Lung (tissue), 17 donors: ENCODE measurements at places on chromosomes 11 and 22. TPM values are rescaled to one million over a fixed set of nuclear protein-coding genes. Genes with fewer than 3 reads are reported as not detected.
A peak's percentile ranks its signal among the peaks of the same experiment; 100 is the strongest.

Gene KRTAP5-2
- total RNA-seq, result not detected

Gene BLID
- 4.5 TPM for total RNA-seq

Gene ISX
- not detected for total RNA-seq

Gene GRM5
- 1.2 TPM for total RNA-seq

Gene MMP8
- 1.7 TPM for total RNA-seq

Gene WNT11
- total RNA-seq, result 4.4 TPM

Gene OR2AG2
- total RNA-seq, result 0.06 TPM

Gene A4GALT
- 8.6 TPM for total RNA-seq

- no peaks in the 10 kb centered on the region for H3K4me1 ChIP-seq
- no peak overlapping the region for H3K27ac ChIP-seq
Observed at GRCh38 chr11:8235925-8236324, 27.8 kb downstream of the LMO1 start.

- H3K4me3 ChIP-seq, result no peak overlapping the region
- H3K36me3 ChIP-seq, result no peaks in the 10 kb centered on the region
- H3K4me1 ChIP-seq, result no peaks in the 10 kb centered on the region
- DNase-seq, result no peak
Observed at GRCh38 chr11:101770648-101771047, 144.2 kb upstream of the CEP126 start.

- H3K4me1 ChIP-seq, result no peaks in the 10 kb centered on the region
- H3K36me3 ChIP-seq, result no peaks in the 10 kb centered on the region
- H3K27me3 ChIP-seq, result no peaks in the 10 kb centered on the region
- H3K4me3 ChIP-seq, result no peak overlapping the region
Observed at GRCh38 chr11:128326791-128327190, 260.6 kb downstream of the ETS1 start.

- H3K27ac ChIP-seq, result peak overlapping the region; percentile 85
- no peak overlapping the region for H3K4me3 ChIP-seq
- no peaks in the 10 kb centered on the region for H3K27me3 ChIP-seq
Observed at GRCh38 chr22:19983741-19984140, 32.9 kb downstream of the ARVCF start.

DNA sequence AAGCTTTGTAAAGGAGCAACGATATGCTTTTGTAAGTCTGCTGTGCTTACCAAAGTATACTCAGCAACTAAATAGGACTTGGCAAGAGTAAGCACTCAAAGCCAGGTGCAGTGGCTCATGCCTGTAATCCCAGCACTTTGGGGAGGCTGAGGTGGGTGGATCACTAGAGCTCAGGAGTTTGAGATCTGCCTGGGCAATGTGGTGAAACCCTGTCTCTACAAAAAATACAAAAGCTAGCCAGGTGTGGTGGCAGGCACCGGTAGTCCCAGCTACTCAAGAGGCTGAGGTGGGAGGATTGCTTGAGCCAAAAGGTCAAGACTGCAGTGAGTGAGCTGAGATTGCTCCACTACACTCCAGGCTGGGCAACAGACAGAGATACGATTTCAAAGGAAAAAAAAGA is 67.5 kb downstream of the PAK1 start:
- H3K4me1 ChIP-seq, result peaks cover 7% of the 10 kb centered on the region
- no peaks in the 10 kb centered on the region for H3K36me3 ChIP-seq
- DNase-seq, result no peak
- no peak overlapping the region for H3K27ac ChIP-seq
- H3K4me3 ChIP-seq, result no peak overlapping the region
- no peaks in the 10 kb centered on the region for H3K27me3 ChIP-seq

- H3K27me3 ChIP-seq, result no peaks in the 10 kb centered on the region
- no peaks in the 10 kb centered on the region for H3K36me3 ChIP-seq
- H3K27ac ChIP-seq, result no peak overlapping the region
- DNase-seq, result no peak
- H3K4me1 ChIP-seq, result peaks cover 3% of the 10 kb centered on the region
Observed at GRCh38 chr11:96173422-96173821, 169.6 kb downstream of the MAML2 start.

DNA sequence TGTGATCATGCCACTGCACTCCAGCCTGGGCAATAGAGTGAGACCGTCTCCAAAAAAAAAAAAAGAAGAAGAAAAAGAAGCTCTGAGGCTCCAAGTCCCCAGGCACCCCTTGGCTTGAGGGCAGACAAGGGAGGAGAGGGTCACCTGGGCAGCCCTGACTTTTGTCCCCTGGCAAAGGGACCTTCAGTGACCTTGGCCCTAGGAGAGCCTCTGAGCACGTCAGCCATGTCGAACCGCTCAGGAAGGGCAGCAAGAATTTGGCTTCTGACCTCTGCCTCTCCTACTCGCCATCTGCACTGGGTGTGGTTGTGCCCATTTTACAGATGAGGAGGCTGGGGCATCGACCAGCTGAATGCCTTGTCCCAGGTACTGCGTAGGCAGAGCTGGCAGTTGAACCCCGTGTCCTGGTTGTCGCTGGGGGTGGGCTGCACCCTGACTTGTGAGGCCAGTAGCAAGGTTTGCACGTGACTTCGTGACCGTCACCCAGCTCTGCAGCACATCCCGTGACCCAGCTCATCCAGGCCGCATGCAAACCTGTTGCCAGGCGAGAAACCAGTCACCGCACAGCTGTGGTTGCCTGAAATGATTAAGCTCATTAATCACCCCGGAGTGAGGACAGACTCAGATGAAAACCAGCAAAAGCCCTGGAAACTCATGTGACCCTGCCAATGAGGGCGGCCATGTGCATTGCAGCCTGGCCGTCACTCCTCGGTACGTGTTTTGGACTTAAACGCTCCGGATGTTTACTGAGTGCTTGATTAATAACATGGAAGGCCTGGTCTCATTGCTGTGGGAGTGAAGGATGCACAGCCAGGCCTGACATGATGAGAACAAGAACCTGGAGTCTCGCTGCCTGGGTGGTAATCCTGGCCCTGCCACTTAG is 47.7 kb upstream of the PPP6R3 start:
- no peaks in the 10 kb centered on the region for H3K27me3 ChIP-seq
- H3K36me3 ChIP-seq, result peaks cover 13% of the 10 kb centered on the region
- no peak overlapping the region for H3K4me3 ChIP-seq
- H3K27ac ChIP-seq, result peak overlapping the region; percentile 67
- H3K4me1 ChIP-seq, result peaks cover 18% of the 10 kb centered on the region

DNA sequence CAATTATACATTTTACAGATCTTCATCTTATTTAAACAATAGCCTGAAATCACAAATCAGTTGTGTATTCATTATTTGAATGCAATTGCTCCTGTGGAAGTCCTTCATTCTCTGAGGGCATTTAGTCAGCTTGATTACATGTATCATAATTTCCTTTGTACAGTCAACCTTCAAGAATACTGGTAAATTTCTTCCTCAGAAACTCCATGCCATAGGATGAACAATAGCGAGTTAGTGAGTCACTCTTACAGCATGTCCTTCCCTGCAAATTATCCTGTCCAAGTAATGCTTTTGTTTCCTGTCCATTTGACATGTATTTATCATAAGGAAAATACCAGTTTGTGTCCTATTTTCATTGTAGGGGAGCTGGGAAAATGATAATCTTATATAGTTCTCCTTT is 3.8 kb downstream of the OR10S1 start:
- H3K27me3 ChIP-seq, result no peaks in the 10 kb centered on the region
- H3K27ac ChIP-seq, result no peak overlapping the region
- no peak for DNase-seq
- H3K4me1 ChIP-seq, result no peaks in the 10 kb centered on the region
- H3K36me3 ChIP-seq, result no peaks in the 10 kb centered on the region
- H3K4me3 ChIP-seq, result no peak overlapping the region

DNA sequence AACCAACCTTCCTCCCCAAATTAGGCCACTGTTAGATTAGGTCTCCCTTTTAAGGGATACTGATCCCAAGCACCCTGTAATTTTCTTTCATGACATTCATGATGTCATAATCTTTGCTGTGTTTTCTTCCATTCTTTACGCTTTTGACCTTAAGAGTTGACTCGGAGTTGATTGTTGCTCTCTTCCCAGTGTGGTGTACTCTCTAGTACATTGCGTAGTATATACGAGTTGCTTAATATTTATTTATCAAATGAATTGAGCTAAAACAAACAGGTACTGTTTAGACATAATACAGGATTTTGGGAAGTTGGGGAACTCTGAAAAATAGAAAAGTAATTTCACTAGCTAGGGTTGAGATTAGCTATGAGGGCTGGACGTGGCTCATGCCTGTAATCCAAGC is 49.8 kb downstream of the SVIP start:
- no peaks in the 10 kb centered on the region for H3K4me1 ChIP-seq
- no peaks in the 10 kb centered on the region for H3K36me3 ChIP-seq
- DNase-seq, result no peak
- no peak overlapping the region for H3K27ac ChIP-seq
- H3K27me3 ChIP-seq, result no peaks in the 10 kb centered on the region

- H3K27me3 ChIP-seq, result peaks cover 20% of the 10 kb centered on the region
- H3K4me3 ChIP-seq, result peak overlapping the region; percentile 30
- peak; percentile 77 for DNase-seq
- H3K36me3 ChIP-seq, result no peaks in the 10 kb centered on the region
Observed at GRCh38 chr11:2268729-2269600, 1.4 kb downstream of the ASCL2 start.

GRCh38 chr22:21451545-21452520 is 15.4 kb upstream of the TMEM191C start:
- H3K27me3 ChIP-seq, result no peaks in the 10 kb centered on the region
- H3K27ac ChIP-seq, result no peak overlapping the region
- no peak for DNase-seq
- H3K4me1 ChIP-seq, result no peaks in the 10 kb centered on the region
- H3K36me3 ChIP-seq, result peaks cover 2% of the 10 kb centered on the region

DNA sequence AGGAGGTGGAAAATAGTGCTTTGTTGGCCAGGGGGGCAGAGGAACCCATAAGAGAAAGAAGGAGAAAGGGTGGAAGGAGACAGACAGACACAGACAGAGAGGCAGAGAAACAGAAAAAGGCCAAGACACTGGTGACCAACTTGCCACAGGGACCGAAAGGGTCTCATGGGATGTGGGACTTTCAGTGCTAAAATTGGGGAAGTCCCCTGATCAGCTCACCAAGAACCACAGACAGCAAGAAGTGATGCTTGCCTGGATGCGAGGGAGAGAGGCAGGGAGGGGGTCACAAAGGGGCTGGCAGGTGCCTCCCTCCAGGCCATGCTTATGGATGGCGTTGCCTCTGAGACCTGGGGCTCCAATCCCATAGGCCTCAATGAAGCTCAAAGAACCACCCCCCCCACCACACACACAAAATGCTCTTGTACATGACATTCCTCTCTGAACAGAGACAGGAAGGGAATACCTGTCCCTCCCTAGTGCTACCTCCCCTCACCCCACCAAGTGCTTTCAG is 413.4 kb downstream of the MN1 start:
- no peaks in the 10 kb centered on the region for H3K4me1 ChIP-seq
- DNase-seq, result no peak
- H3K27ac ChIP-seq, result no peak overlapping the region
- H3K4me3 ChIP-seq, result no peak overlapping the region
- H3K36me3 ChIP-seq, result no peaks in the 10 kb centered on the region

DNA sequence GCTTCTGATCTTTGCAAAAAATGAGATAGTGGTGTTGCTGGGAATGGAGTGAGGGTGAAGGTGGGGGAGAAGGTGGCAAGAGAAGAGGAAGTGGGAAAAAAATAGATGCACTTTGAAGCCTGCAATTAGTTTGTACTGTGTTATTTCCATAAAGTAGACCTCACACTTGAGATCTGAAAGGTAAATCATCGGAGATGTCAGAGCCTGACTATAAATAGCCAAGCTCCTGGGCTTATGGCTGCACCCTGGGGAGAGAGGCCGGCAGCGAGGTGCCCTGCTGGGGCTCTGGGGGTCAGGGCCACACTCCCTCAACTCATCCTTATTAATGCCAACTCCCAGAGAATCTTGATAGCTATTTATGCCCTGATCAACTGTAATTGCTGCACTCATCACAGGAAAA is 134.4 kb downstream of the NXPE2 start:
- no peak overlapping the region for H3K4me3 ChIP-seq
- peaks cover 10% of the 10 kb centered on the region for H3K27me3 ChIP-seq
- no peak overlapping the region for H3K27ac ChIP-seq
- DNase-seq, result no peak
- no peaks in the 10 kb centered on the region for H3K4me1 ChIP-seq

DNA sequence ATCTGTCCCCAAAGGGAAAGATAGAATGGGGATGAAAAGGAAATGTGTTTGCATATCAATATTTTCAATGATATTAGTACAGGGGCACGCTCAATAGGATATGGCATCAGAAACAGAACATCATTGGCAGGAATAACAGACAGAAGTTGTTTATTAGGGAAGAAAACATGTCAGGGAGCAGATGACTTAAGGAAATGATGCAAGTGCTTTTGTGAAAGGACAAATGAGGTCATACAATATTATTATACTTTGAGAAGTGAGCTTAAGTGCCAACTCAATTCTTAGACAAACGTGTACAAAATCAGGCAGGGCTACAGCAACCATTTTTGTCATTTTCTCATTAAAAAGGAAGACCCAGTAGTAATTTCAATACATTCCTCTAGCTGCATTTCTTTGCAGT is 388.4 kb downstream of the SOX6 start:
- H3K27ac ChIP-seq, result peak overlapping the region; percentile 68
- H3K36me3 ChIP-seq, result no peaks in the 10 kb centered on the region
- no peak for DNase-seq
- H3K27me3 ChIP-seq, result no peaks in the 10 kb centered on the region
- peaks cover 14% of the 10 kb centered on the region for H3K4me1 ChIP-seq

DNA sequence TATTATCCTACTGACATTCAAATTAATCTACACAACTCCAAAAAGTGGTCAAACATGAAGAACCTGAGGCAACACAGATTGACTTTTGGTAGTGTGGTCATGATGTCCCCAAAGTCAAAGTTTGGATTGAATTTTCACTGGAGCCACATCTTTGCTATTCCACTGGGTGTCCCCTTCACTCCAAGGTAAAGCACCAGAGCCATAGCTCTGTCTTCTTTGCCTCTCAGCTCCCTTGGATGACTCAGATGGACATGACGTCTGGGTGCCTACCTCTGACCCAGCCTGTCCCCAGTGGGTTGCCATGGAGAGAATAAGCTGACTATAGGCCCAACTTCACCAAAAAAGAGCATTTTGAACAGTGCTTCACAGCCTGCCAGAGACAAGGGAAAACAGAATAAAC is 57.4 kb upstream of the ARHGAP42 start:
- no peak for DNase-seq
- H3K4me1 ChIP-seq, result peaks cover 3% of the 10 kb centered on the region

DNA sequence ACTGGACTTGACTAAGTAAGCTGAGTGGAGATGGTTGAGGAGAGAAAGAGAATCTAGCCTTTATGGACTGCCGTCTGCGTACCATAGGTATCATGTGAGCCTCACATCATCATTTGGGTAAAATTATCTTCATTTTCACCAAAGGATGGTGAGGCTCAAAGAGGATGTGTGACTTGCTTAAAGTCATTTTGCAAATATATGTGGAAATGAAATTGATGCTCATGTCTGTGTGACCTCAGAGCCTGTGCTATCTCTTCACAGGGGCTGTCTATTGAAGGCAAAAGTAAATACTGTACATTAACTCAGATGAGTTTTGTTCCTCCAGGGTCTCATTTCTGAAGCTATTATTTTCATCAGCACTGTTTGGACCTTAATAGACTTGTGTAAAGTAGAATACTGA is 83.3 kb upstream of the ALKBH3 start:
- H3K36me3 ChIP-seq, result peaks cover 10% of the 10 kb centered on the region
- no peak for DNase-seq
- H3K4me1 ChIP-seq, result no peaks in the 10 kb centered on the region
- H3K27ac ChIP-seq, result no peak overlapping the region

- peaks cover 12% of the 10 kb centered on the region for H3K27me3 ChIP-seq
- no peaks in the 10 kb centered on the region for H3K36me3 ChIP-seq
- DNase-seq, result no peak
- H3K27ac ChIP-seq, result no peak overlapping the region
- no peak overlapping the region for H3K4me3 ChIP-seq
Observed at GRCh38 chr11:117538263-117539135, 210.8 kb downstream of the CEP164 start.
